ENCODE measurements at places on chromosomes 11 and 22.
A peak's percentile ranks its signal among the peaks of the same experiment; 100 is the strongest.

GRCh38 chr11:45374653-45375059 lies 88.5 kb upstream of the SYT13 start:
- DNase-seq = no peak

DNA sequence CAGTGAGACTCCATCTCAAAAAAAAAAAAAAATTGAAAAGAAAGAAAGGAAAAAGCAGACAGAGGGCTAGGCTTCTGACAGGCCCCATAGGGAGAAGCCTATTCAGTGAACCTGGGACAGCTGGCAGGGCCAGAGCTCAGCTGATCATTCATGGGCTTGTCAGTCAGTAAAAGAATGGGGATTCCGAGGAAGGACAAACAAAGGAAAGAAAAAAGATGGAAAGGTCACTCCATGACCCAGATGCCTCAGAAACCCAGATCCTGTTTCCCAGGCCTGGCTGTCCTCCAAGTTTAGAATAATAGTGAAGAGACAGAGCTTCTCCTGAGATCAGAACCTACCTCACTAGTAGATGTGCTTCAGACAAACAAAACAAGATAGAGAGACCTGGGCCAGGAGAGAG lies 34.3 kb upstream of the ASPHD2 start:
- DNase-seq = peak; percentile 89

GRCh38 chr22:49021131-49021925 lies 806.3 kb downstream of the BRD1 start:
- peak; percentile 26 for DNase-seq

DNA sequence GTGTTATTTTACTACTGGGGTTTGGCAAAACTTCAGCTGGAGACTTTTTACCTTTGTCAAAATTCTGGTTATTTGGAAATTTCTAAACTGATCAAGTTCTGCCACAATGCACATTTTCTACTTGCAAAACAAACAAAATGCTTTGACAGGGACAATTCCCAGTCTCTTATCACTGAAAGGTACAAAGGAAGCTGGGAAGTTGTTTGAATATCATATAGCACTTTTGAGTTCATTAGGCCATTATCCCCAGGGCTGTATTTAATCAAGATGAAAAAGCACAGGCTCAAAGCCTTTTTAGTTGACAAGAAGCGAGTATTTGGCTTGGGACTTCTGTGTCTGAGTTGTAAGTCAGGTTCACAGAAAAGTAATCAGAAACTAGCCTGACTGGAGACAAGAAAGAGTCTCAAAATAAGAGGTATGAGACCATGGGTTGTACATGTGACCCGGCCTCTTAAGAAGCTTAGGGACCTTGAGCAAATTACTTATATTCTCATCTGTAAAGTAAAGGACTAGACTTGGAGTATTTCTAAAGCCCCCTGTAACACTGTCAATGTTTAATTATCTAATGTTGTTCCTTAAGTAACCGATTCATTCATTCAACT lies 2.9 kb upstream of the HORMAD2 start:
- peak; percentile 22 for DNase-seq

DNA sequence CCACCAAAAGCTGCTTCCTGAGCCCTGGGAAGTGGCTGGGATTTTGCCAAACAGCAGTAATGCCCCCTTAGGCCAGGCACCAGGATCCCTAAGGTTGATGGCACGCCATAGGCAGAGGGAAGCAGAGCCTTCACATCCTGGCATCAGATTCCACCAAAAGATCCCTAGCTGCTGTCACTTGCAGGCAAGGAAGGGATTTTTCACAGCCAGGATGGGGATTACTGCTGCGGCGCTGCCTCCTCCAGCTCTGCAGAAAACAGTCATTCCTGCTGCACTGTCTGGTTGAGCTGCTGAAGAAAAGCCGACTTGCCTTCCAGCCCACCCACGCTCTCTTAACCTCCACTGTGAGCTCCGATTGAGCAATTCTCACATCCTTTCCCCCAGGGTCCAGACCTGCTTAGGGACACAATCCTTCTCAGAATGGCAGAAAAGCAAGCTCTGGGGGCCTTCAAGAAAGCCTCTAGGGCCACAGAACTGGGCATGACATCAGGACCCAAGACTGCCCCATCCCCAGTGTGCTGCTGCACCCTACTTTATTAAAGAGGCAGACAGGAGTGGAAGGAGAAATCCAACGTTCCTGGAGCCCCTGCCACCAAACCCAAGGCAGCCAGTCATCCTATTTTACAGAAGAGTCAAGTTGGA lies 19.9 kb downstream of the SYN3 start:
- DNase-seq = no peak

- no peak for DNase-seq
Measured at GRCh38 chr11:11583801-11584529, 37.8 kb downstream of the GALNT18 start.

DNA sequence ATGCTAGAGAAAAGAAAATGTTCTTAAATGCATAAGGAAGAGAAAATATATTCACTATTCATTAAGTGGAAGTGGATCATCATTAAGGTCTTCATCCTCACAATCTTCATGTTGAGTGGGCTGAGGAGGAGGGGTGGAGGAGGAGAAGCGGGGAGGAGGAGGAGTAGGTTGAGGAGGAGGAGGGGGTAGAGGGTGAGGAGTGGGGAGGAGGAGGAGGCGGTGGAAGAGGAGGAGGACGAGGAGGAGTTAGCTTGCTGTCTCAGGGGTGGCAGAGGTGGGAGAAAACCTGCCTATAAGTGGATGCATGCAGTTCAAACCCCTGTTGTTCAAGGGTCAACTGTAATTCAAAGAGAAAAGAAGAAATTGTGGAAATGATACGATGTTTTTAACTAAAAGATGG lies 71.6 kb downstream of the MYEOV start:
- no peak for DNase-seq

- no peak for DNase-seq
Measured at GRCh38 chr22:25482091-25482760, 82.2 kb upstream of the GRK3 start.

- DNase-seq = no peak
Measured at GRCh38 chr11:32829157-32829679, 509 bp upstream of the PRRG4 start.

DNA sequence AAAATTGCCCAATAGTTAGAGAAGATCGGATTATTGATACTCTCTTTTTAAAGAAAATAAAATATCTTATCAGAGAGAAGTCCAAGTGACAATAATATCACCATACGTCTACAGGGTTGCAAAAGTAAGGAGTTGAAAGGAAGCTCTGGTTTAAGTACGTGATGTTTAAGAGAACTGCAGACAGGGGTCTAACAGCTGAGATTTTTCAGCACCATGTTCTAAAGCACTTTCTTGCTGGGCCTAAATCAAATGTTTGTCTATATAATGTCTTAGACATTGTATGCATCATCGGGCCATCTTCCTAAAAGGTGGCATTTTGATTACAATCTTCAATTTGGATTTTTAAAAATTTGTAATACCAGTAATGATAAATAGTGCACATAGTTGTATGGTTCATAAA lies 133.3 kb downstream of the RRAS2 start:
- no peak for DNase-seq

DNA sequence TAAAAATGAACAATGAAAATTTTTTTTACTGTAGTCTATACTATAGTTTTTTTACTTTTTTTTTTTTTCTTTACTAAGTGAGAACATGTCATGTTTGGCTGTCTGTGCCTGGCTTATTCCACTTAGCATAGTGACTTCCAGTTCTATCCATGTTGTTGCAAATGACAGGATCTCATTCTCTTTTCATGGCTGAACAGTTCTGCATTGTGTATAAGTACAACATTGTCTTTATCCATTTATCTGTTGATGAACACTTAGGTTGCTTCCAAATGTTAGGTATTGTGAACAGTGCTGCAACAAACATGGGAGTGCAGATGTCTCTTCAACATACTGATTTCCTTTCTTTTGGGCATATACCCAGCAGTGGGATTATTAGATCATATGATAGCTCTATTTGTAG lies 88.1 kb upstream of the CCDC90B start:
- DNase-seq = no peak

DNA sequence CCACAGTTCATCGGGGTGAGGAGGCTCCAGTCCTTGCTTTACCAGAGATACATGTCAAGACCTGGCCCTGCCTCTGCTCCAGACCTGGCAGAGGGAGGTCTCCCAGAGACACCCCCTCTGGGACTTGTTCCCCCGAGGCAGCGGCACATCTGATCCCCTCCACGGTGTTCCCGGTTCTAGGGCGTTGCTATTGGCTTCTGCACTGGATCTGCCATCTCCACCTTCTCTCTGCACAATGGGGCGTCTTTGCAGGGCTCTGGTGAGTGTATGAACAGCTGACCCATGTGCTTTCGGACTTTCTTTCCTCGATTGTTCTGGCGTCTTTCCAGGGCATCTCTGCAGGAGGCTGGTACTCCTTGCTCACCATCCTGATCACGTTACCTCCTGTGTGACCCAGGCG lies 930.4 kb downstream of the TBC1D22A start:
- DNase-seq = no peak

- peak; percentile 45 for DNase-seq
Measured at GRCh38 chr11:60914633-60915247, 782 bp downstream of the TMEM109 start.

Measured in NCI-H146 (cell line).